ENCODE measurements at places on chromosomes 4 and X.

DNA sequence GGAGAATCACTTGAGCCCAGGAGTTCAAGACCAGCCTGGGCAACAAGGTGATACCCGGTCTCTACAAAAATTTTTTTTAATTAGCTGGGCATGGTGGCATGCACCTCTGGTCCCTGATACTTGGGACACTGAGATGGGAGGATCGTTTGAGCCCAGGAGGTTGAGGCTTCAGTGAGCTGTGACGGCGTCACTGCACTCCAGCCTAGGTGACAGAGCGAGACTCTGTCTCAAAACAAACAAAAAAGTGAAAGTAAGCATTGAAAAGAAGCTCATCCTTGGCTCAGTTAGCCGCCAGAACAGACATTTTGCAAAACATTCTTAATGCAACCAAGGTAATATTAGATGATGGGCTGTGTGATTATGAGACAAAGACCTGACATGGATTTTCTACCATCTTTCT, 223.3 kb upstream of the VCX3A start:
- no peak for DNase-seq

- no peak for DNase-seq
Measured at GRCh38 chrX:96417695-96418094, 266.9 kb upstream of the DIAPH2 start.

GRCh38 chr4:148447681-148448080, 5.5 kb upstream of the NR3C2 start:
- DNase-seq: no peak

GRCh38 chr4:67762086-67762485, 7.9 kb upstream of the GNRHR start:
- DNase-seq: no peak

- no peak for DNase-seq
Measured at GRCh38 chrX:9581771-9582385, 117.0 kb downstream of the TBL1X start.

DNA sequence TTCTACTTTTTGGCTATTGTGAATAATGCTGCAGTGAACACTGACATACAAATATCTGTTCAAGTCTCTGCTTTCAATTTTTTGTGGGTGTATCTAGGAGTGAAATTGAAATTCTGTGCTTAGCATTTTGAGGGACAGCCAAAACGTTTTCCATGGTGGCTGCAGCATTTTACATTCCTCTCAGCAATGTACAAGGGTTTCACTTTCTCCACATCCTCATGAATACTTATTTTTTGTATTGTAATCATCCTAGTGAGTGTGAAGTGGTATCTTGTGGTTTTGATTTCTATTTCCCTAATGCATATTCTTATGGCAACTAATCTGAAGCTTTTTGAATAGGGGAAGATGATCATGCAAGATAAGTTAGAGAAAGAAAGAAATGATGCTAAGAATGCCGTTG, 40.3 kb downstream of the HSPA4L start:
- no peak for DNase-seq
